ENCODE measurements at places on chromosomes 1 and 21.
A peak's percentile ranks its signal among the peaks of the same experiment; 100 is the strongest.

- no peak for DNase-seq
Measured at GRCh38 chr21:42775123-42775522, 104.2 kb downstream of the WDR4 start.

DNA sequence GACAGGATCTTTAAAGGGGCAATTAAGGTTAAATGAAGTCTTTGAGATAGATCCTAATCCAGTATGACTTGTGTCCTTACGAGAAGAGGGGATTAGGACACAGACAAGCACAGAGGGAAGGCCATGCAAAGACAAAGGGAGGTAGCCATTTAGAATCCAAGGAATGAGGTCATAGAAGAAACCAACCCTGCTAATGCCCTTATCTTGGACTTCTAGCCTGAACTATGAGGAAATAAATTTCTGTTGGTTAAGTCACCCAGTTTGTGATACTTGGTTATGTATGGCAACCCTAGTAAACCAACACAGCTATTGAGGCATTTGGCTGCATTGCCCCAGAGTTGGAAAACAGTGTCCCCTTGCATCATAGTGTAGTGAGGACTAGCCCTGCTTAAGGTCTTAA, 121.3 kb downstream of the MAST2 start:
- DNase-seq: peak; percentile 64

- DNase-seq: no peak
Measured at GRCh38 chr1:23187637-23188036, 19.0 kb upstream of the LUZP1 start.

DNA sequence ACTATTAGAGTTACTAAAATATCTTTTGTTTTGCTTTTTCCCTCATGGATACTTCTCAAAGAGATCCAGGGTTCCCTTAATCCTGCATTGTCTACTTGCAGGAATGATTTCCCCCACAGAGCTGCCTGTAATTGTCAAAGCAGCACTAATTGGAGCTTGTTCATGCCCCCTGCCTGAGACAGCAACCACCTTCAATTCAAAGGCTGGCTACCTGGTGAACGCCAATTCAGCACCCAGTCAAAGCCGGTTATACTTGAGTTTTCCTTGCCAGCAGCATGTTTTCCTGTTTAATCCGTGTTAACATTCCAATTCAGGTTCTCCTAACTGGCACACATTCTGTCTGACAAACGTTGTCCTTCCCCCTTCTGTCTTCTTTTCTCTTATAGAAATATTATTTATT, 382.9 kb downstream of the NTNG1 start:
- DNase-seq: no peak

GRCh38 chr1:230453377-230453776, 27.2 kb upstream of the PGBD5 start:
- no peak for DNase-seq

DNA sequence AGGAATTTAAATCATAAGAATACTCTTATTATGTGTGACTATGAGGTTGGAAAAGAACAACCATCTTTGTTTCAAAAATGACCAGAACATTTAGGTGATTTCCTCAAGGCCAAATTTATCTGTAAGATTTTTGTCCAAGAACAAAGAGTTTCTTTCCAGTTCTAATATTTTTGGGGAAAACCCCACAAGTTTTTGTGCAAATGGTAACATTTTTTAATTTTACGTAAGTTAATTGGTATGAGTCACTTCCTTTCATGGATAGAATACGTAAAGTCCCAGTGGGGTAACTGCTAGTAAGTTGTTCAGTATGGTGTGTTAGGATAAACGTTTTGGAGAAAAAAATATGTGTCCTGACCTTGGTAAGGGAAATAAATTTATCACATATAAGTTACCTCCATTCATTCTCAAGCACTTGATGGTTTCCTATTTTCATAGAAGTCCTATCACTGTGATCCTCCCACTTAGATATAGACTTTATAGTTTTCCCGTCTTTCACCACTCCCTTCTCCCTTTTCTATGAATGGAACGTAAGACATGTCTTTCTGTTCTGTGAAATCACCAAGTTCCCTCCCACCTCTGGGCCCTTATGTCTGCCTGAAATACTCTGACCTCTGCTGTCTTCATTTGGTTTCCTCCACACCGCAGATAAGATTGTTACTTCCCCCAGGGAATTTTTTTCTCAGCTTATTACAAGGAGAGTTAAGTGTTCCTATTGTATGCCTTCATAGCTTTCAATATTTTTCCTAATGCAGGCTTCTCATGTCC, 34.9 kb upstream of the TSNAX start:
- DNase-seq: peak; percentile 76

- peak; percentile 52 for DNase-seq
Measured at GRCh38 chr1:89911191-89911991, 83.5 kb upstream of the ZNF326 start.

DNA sequence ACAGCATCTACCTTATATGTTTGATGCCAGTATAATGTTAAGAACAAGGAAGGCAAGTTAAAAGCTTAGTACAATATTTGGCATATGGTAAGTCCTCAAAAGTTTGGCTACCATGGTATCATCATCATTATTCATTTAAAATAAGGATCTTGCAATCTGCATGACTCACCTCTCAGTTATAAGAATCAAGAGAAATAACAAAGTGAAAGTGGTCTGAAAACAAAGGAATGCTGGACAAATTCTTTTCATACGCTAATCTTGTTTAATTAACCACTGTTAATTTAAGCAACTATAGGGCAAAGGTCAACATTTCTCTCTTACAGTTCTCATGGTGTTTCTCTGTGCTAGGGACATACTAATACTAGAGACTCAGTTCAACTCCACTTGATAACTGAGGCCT, 13.0 kb upstream of the CLDN19 start:
- peak; percentile 12 for DNase-seq

- DNase-seq: no peak
Measured at GRCh38 chr1:160916666-160917065, 31.7 kb upstream of the ITLN1 start.

DNA sequence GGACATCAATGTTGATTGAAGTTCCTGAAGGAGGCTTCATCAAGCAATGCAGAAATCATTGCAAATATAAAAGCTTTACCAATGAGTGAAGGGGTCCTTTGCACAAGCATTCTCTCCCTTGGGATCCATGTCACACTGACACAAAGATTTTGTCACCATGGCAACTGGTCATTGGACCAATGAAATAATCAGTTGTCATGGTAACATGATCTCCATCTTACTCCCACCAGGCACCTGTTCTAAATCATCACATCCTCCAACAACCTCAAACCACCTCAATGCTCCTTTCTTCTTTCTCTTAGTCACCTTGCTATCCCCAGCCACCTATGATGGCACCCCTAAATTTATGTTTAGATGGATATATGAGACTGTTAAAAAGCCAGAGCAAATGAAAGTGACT, 13.5 kb upstream of the FOXJ3 start:
- DNase-seq: no peak

DNA sequence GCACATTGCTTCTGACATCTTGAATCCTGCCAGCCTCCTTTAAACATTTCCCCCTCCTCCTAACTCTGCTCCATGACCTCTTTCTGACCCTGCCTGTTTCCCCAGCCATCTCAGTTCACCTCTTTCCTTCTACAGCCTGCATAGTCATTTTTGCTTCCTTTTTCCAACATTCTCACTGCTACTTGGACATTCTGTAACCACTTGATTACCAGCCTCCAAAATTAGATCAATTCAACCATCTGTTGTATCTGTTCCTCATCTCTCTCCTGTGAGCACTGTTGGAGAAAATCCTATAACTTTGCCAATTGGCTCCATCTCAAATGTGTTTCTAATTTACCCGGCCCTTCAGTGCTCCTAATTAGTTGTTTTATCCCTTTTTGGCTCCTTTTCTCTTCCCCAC, 27.5 kb upstream of the GPR88 start:
- DNase-seq: no peak

DNA sequence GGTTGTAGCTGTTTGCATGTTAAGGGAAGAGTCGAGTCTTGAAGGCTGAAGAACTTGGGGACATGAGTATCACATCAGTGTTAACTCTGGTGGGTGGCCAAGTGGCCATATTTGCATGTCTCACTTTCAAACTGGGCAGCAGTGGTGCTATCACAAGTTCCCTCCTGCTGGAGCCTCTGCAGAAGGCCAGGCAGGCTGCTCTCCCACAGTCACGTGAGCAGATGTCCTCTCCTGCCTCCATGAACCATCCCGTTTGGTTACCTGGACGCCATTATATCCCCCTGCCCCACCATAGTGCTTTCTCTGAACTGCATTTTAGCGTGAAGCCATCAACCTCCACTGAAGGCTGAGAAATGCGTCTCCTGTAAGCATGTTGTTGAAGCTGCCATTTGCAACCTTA, 205.1 kb upstream of the LMO4 start:
- no peak for DNase-seq

DNA sequence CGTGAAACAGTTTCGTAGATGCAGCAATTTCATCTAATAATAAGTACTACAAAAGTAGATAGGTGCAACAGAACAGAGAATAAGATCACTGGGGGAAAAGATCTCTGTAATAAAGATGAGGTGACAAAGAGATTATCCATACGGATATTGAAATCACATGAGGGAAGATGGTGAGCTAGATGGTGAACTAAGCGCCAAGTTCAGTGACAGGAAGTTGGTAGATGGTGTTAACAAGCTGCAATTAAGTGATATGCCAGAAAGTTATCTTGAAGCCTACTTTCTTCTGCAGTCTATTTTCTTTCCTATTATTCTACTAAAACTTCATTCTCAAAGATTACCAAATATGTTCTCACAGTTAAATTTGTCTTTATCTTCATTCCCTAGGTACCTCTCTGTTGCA, 7.1 kb downstream of the LRIF1 start:
- no peak for DNase-seq

DNA sequence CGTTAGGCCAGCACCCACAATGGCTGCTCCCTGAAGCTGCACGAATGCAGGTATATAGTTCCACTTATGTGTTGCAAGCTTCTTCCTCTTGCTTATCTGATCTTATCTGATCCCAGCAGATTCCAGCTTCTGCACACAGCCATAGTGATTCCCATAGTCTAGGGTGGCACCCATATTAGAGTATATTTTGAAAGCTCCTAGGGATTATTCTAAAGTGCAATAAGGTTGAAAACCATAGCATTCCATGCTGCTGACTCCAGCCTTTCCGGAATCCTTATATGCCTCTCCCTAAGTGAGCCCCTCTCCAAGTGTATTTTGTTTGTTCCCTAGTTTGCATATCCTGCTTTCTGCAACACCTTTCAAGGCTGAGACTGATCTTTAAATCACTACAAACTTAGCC, 432.0 kb downstream of the SETD4 start:
- peak; percentile 24 for DNase-seq

GRCh38 chr1:94316183-94316582, 78.8 kb upstream of the ARHGAP29 start:
- no peak for DNase-seq

DNA sequence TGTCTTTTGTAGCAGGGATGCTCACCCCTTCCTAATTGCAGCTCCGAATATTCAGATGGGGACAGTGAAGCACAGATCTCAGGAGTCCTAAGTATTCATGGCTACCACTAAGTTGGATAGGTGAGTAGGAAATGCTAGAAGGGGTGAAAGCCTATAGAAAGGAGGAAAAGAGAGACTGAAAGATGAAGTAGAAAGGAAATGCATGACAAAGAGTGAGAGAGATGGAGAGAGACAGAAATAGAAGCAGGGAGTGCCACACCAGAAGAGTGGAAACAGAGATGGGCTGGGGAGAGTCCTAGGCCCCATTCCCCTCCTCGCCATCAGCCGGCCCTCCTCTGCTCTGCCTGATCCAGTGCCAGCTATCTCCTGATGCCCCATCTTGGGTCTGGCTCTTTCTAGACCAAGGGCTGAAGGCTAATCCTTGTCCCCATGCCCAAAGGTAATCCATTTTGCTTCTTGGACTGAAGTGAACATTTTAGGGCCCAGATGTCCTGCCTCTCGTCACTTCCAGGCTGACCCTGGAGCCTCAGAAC, 2.0 kb downstream of the PEA15 start:
- no peak for DNase-seq

GRCh38 chr1:16727190-16728111, 12.9 kb upstream of the RNU1-4 start:
- DNase-seq: peak; percentile 50

GRCh38 chr21:38175306-38175705, 81.5 kb upstream of the KCNJ15 start:
- DNase-seq: no peak

DNA sequence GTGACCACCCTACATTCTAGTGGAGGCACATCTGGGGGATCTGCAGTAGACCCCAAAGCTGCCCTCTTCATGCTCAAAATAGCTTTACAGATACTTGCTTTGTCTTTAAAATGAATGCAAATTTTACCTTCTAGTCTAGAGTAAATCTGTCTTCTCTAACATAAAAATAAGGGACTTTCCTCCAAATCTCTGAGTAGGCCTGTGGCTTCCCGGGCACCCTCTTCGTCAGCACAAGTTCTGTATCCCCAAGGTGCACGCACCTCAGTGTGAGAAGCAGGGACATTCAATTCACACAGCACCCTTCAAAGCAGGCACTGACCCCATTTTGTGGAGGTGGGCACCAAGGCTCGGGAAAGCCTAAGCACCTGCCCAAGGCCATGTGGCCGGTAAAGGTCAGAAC, 19.0 kb downstream of the MEF2D start:
- no peak for DNase-seq

DNA sequence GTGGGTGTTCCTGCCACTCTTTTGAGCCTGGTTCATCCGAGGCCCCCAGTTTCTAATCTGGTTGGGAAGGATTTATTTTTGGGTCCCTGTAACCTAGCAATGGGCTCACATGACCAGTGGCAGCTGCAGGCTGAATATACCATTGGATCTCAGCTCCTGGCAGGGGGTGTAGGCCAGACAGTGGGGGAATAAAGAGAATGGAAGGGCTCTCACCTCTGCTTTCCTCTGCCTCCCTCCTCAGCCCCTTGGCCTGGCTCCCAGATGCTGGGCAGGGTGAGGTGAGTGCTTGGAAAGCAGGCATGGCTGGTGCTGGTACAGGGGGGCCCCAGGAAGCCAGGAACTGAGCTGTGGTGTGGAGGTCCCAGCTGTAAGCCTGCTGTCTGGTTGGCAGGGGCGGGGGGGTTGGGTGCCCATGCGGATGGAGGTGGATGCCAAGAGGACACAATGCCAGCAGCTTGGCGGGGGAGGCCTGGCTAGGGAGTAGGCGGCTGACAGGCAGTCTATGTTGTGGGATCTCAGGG, 3.6 kb upstream of the GPR61 start:
- no peak for DNase-seq

Data from NCI-H226 (cell line).